Left hindlimb (tissue), 1 donor: ENCODE measurements at places on chromosomes 5 and 9.

- DNase-seq, result peak; percentile 93
Observed at GRCh38 chr9:121650217-121651007, 1.0 kb upstream of the DAB2IP start.

GRCh38 chr5:151254556-151254955 lies 1.6 kb downstream of the GM2A start:
- no peak for DNase-seq

DNA sequence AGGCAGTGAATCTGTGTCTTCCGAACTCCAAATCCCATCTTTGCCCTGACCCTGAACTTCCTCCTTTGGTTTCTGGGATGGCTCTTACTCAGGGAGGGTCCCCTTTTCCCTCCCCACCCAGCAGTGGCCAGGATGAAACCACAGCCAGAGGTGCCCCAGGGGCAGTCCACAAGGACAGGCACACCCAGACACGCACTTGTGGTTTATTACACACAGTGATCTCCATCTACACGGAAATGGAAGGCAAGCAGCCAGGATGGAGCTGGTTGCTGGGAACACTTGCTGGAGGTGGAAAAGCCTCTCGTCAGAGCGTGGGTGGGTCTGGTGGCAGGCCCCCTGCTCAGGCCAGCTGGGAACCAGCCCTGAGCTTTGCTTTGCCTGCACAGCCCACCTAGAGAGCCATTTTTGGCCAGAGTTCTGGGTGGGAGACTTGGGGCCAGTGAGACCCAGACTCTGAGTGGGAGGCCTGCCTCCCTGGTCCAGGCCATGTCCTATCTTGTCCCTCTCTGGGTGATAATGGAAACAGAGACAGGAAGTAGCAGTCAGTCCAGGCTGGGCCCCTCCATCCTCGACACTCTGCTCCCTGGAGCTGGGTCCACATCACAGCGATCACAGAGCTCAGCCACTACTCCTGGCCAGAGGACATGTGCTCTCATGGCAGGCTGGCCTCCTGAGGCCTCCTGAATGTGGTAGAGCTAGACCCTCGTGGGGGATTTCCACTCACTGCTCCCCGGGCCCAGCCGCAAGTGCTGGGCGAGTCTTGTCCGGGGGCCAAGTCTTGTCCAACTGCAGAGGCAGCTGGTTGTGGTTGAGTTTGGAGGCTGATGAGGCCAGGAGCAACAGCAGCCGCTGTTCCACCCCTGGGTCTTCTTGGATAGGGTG lies 5.1 kb upstream of the PHYKPL start:
- DNase-seq, result no peak

DNA sequence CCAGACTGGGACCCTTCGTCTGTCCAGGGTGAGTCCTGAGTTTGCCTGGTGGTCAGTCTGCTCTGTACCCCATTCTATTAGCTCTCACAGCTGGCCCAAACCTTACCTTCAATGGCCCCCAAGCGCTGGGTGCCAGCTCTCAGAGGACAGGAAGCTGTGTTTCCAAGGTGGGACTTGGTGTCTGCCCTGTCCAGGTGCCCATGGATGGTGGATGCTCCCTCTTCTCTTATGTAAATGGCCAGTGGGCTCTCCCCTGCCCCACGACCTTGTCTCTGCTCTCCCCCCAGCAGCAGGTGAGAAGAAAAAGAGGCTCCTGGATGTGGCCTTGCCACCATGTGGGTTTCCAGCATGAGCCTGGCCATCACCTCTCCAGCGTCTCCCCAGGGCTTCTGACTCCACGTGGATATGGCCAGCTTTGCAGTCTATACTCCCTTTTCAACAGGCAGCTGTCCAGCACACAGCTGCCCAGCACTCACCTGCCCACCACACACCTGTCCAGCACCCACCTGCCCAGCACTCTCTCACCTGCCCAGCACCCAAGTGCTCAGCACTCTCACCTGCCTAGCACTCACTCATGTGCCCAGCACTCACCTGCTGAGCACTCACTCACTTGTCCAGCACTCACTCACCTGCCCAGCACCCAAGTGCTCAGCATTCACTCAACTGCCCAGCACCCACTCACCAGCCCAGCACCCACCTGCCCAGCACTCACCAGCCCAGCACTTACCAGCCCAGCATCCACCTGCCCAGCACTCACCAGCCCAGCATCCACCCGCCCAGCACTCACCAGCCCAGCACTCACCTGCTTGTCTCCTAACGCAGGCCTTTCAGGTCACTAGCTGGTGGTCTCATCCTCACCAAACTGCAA lies 136.2 kb upstream of the IRX2 start:
- no peak for DNase-seq

- DNase-seq, result no peak
Observed at GRCh38 chr5:41722359-41722950, 147.8 kb downstream of the OXCT1 start.

DNA sequence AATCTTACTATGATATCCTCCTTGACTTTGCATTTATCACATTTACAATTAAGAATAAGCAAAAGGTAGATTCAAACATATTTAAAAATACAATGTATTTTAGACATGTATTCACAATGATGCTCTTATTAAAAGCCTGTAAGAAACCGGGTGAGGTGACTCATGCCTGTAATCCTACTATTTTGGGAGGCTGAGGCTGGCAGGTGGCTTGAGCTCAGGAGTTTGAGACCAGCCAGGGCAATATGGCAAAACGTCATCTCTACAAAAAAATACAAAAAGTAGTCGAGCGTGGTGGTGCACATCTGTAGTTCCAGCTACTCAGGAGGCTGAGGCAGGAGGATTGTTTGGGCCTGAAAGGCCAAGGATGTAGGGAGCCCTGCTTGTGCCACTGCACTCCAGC lies 618.4 kb downstream of the CDH18 start:
- no peak for DNase-seq
